ENCODE measurements at places on chromosomes 3 and 15. TPM values are rescaled to one million over a fixed set of nuclear protein-coding genes. Genes with fewer than 3 reads are reported as not detected.

DNA sequence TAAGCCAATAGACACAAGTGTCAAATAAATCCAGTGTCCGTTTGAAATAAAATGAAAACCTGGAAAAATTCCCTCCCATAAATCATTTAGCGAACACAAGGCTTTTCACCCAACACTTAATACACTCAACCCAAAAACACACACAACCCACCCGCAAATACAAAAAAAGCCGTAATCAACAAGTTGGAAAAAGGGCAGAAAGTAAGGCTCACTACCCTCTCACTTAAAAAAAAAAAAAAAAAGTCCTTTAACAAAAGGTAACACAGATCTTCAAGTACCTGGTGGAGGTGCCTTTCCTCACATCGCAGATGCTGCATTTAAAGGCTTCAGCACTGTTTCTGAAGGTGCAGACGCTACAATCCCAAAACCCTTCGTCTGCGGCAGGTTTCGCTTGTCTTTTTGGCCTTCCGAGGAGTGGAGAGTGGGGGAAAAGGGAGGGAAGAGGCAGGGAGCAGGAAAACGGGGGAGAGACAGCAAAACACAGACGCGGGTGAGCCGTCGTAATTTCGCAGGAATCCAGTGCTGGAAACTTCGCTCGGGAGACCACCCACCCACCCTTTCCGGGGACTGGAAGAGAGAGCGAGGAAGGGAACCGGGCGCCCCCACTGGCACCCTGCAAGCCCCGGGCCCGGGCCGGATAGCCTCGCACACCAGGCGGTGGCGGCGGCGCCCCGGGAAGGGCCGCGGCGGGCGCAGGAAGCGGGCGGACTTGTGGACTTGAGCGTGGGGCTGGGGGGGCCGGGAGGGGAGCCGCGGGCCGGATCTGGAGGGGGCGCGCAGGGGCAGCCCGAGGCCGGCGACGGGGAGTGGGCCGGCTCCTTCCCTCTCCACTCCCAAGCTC lies 401.8 kb downstream of the SHQ1 start:
- H3K4me3 ChIP-seq = peak within 1 kb of the TSS; percentile 99
- H3K4me1 ChIP-seq = peaks cover 58% of the 10 kb centered on the region
- H3K27me3 ChIP-seq = peaks cover 27% of the 10 kb centered on the region
- H3K27ac ChIP-seq = peak within 1 kb of the TSS; percentile 98

DNA sequence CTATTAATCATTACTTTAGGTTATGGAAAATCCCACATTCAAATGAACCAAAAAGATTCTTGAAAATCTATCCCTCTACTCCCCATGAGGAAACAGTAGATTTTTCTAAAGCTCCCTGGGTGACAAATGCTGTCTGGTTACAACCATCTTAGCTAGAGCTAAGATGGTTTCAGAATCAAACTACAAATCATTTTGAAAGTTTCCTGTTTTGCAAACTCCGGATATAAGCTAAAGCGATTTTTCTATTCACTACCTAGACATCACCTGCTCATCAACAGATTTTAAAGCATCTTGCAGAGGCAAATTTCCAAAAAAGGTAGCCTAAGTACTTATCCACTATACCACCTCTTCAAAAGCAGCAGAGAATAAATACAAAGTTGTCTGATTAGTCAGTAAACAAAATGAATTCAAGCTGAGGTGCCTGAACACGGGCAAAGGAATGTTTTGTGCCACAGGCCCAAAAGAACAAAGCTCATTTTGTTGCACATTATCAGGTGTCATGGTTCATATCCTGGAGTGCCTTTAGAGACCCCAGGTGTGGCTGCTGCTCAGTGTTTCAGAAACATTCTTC lies 204.9 kb downstream of the TNIK start:
- no peak for DNase-seq
- H3K4me3 ChIP-seq = no peak overlapping the region
- H3K4me1 ChIP-seq = peaks cover 48% of the 10 kb centered on the region
- H3K27me3 ChIP-seq = no peaks in the 10 kb centered on the region
- H3K36me3 ChIP-seq = no peaks in the 10 kb centered on the region

DNA sequence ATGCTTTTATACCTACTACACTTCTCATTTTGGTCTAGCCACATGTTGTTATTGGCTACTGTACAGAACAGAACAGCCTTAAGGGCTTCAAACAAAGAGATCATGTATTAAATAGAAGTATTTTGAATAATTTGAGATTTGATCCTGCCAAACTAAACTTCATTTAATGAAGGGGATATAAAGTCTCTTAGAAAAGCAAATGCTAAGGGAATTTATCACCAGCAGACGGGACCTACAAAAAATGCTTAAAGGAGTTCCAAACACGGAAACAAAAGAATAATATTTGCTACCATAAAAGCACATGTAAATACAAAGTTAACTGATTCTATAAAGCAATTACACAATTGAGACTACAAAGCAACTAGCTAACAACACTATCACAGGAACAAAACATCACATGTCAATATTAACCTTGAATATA lies 23.6 kb upstream of the FMN1 start:
- DNase-seq = no peak
- H3K36me3 ChIP-seq = no peaks in the 10 kb centered on the region
- no peak overlapping the region for H3K27ac ChIP-seq
- H3K27me3 ChIP-seq = no peaks in the 10 kb centered on the region
- no peak overlapping the region for H3K4me3 ChIP-seq

DNA sequence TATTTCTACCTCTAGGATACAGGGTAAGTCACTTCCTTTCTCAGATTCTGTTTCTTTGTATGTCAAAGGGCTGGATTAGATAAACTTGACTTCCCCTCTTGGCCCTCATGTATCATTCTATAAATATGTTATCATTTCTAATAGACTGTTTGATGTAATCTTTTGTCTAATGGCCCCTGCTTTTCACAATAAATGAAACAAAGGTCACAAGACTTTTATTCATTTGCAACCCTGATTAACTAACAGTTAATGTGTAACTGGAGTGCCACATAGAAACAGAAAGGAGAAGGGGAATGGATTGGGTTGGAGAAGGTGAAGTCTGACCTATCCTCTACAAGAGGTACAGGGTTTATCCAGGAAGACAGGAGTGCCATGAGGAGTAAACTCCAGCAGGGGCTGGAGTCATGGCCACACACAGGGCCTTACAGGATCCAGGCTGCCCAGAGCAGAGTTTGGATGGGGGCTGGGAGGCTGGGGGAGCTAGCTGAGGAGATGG lies 8.0 kb upstream of the B3GNT5 start:
- peaks cover 34% of the 10 kb centered on the region for H3K36me3 ChIP-seq
- peak overlapping the region; percentile 43 for H3K27ac ChIP-seq
- no peak for DNase-seq
- H3K27me3 ChIP-seq = peaks cover 14% of the 10 kb centered on the region
- H3K4me3 ChIP-seq = no peak overlapping the region

- H3K36me3 ChIP-seq = peaks cover 3% of the 10 kb centered on the region
- H3K27me3 ChIP-seq = no peaks in the 10 kb centered on the region
- peaks cover 8% of the 10 kb centered on the region for H3K4me1 ChIP-seq
- no peak overlapping the region for H3K4me3 ChIP-seq
- no peak for DNase-seq
Observed at GRCh38 chr3:151178208-151178845, 24.7 kb downstream of the GPR171 start.

DNA sequence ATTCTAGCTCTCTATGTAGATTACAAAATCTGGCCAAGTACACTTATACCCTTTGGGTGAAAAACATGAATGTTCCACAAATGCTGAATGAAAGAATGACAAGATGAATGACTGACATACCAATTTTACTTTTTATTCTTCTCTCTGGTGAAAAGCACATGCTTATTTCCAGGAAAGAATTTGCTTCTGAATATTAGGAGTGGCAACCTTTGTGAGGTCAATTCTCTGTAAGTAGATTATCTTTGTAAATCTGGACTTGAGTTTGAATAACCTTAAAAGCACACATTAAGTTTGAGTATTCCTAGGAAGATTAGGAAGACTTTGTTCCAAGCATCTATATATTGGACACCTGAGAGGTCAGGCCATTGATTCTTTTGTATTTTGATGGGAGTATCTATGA lies 78.1 kb upstream of the P2RY1 start:
- DNase-seq = no peak
- H3K4me3 ChIP-seq = no peak overlapping the region
- no peaks in the 10 kb centered on the region for H3K27me3 ChIP-seq
- no peak overlapping the region for H3K27ac ChIP-seq
- H3K36me3 ChIP-seq = no peaks in the 10 kb centered on the region

DNA sequence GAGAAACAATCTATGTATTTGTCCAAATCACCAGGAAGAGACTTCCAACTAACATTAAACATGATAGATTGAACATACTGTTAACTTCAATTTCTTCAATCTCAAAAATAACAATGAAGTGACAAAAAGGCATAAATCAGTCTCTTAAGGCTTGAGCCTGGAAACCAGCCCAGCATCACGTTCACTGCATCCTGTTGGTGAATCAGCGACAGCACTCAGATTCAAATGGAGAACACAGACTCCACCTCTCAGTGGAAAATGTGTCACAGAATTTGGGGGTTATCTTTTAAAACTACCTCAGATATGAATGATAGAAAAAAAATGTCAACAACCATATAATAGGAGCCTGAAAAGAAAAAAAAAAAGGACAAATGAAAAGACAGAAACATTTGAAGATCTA lies 212.0 kb downstream of the MINAR1 start:
- no peaks in the 10 kb centered on the region for H3K4me1 ChIP-seq
- no peak overlapping the region for H3K4me3 ChIP-seq

DNA sequence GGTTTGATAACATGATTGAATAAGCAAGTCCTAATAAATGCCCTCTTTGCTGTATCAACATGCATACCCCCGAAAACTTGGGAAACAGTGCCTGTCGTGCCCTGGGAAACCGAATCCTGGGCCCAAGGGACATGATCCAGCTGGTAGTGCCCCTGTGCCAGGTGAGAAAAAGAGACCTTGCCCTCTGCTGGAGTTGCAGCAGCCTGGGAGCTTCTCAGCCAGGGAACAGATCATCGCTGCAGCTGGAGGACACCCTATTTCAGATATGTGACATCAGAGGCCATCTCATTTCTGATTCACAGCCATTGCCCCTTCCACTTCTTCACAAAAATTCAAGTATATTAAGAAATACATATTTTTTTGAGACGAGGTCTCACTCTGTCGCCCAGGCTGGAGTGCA lies 32.3 kb downstream of the STOML1 start:
- H3K27me3 ChIP-seq = no peaks in the 10 kb centered on the region
- peaks cover under 1% of the 10 kb centered on the region for H3K4me1 ChIP-seq
- no peak overlapping the region for H3K4me3 ChIP-seq
- no peak overlapping the region for H3K27ac ChIP-seq

Gene SLC24A5
- total RNA-seq = not detected

GRCh38 chr15:92681141-92681631 lies 25.6 kb upstream of the FAM174B start:
- no peaks in the 10 kb centered on the region for H3K36me3 ChIP-seq
- no peak for DNase-seq
- H3K4me1 ChIP-seq = peaks cover 8% of the 10 kb centered on the region
- H3K27ac ChIP-seq = no peak overlapping the region

DNA sequence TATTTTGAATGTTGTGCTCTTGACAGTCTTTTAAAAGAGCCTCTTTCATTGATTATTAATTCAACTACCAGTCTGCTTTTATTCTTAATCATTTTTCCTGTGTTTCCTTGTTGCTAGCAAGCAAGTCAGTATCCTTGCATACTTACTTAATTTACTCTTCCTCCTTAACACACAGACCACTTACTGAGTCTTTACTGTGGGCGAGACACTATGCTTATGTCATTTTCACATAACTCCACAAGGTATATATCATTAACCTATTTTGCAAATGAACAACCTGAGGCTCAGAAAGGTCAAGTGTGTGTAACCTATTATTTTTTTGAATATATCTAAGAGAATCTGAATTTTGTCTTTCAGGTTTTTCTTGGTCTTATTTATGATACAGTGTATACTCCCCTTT lies 130.9 kb downstream of the WDR76 start:
- no peak overlapping the region for H3K4me3 ChIP-seq
- H3K4me1 ChIP-seq = peaks cover 19% of the 10 kb centered on the region
- no peak for DNase-seq
- H3K36me3 ChIP-seq = no peaks in the 10 kb centered on the region
- H3K27ac ChIP-seq = no peak overlapping the region
- no peaks in the 10 kb centered on the region for H3K27me3 ChIP-seq

- H3K4me3 ChIP-seq = no peak overlapping the region
- no peaks in the 10 kb centered on the region for H3K27me3 ChIP-seq
- peaks cover 29% of the 10 kb centered on the region for H3K4me1 ChIP-seq
- H3K36me3 ChIP-seq = no peaks in the 10 kb centered on the region
Observed at GRCh38 chr15:60720086-60720485, 241.1 kb upstream of the ICE2 start.

Gene IGSF11
- total RNA-seq = 1.7 TPM

Gene FSTL1
- total RNA-seq = 271 TPM

GRCh38 chr15:73052653-73053397 lies 562 bp downstream of the NEO1 start:
- no peak overlapping the region for H3K4me3 ChIP-seq
- H3K4me1 ChIP-seq = peaks cover 23% of the 10 kb centered on the region
- H3K27me3 ChIP-seq = peaks cover 8% of the 10 kb centered on the region
- H3K27ac ChIP-seq = peak overlapping the region; percentile 73

GRCh38 chr3:42130329-42131070 lies 39.3 kb downstream of the TRAK1 start:
- no peak for DNase-seq
- peaks cover 3% of the 10 kb centered on the region for H3K4me1 ChIP-seq
- no peaks in the 10 kb centered on the region for H3K27me3 ChIP-seq
- no peak overlapping the region for H3K4me3 ChIP-seq

- peaks cover 24% of the 10 kb centered on the region for H3K36me3 ChIP-seq
- no peak overlapping the region for H3K27ac ChIP-seq
- peaks cover 27% of the 10 kb centered on the region for H3K4me1 ChIP-seq
- no peaks in the 10 kb centered on the region for H3K27me3 ChIP-seq
Observed at GRCh38 chr15:48796521-48796920, 14.3 kb downstream of the CEP152 start.

- peaks cover 36% of the 10 kb centered on the region for H3K4me1 ChIP-seq
- no peak overlapping the region for H3K27ac ChIP-seq
- H3K36me3 ChIP-seq = peaks cover 10% of the 10 kb centered on the region
- H3K27me3 ChIP-seq = no peaks in the 10 kb centered on the region
Observed at GRCh38 chr3:34408088-34408487, 609.7 kb downstream of the PDCD6IP start.

GRCh38 chr15:57824186-57824585 lies 117.7 kb downstream of the POLR2M start:
- H3K36me3 ChIP-seq = no peaks in the 10 kb centered on the region
- peaks cover 2% of the 10 kb centered on the region for H3K27me3 ChIP-seq
- no peak for DNase-seq
- no peak overlapping the region for H3K27ac ChIP-seq

Gene SLC51B
- not detected for total RNA-seq

GRCh38 chr3:76245073-76245472 lies 459.7 kb upstream of the ZNF717 start:
- H3K4me1 ChIP-seq = peaks cover 11% of the 10 kb centered on the region
- no peak for DNase-seq
- H3K36me3 ChIP-seq = peaks cover 11% of the 10 kb centered on the region

Data from WTC11 (cell line).